Globus pallidus (tissue), 1 donor: ENCODE measurements at places on chromosomes 12 and 14.

- DNase-seq: no peak
Measured at GRCh38 chr14:96683562-96684289, 113.5 kb upstream of the VRK1 start.

GRCh38 chr14:97731800-97732199 lies 934.6 kb downstream of the VRK1 start:
- DNase-seq: no peak

- peak; percentile 41 for DNase-seq
Measured at GRCh38 chr14:76844223-76844622, 18.0 kb downstream of the LRRC74A start.

- DNase-seq: peak; percentile 84
Measured at GRCh38 chr12:120361506-120362208, 7.3 kb downstream of the MSI1 start.

GRCh38 chr12:49121047-49121696 lies 10.0 kb downstream of the TUBA1B start:
- DNase-seq: peak; percentile 76

- no peak for DNase-seq
Measured at GRCh38 chr14:104243200-104243599, 104.8 kb downstream of the KIF26A start.

DNA sequence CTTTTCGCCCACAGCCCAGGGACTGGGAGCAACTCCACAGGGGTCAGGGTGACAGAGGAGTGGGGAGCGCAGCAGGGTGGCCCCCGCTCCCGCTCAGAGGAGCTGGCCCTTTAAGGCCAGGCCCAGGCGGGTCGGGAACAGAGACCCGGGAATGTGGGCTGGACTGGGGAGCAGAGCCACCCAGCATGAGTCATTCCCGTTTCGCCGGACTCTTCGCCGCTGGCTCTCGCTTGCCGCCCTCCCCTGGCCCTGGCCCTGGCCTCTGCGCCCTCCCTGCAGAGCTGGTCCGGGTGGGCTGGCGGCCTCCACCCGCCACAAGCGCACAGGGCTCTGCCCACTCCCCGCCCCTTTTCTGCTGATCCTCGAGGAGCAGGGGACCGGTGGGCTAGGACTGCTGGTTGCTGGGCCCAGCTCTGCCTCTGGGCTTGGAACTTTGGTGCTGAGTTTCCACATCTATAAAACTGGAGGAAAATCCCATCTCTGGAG lies 92.8 kb downstream of the NINJ2 start:
- DNase-seq: no peak

DNA sequence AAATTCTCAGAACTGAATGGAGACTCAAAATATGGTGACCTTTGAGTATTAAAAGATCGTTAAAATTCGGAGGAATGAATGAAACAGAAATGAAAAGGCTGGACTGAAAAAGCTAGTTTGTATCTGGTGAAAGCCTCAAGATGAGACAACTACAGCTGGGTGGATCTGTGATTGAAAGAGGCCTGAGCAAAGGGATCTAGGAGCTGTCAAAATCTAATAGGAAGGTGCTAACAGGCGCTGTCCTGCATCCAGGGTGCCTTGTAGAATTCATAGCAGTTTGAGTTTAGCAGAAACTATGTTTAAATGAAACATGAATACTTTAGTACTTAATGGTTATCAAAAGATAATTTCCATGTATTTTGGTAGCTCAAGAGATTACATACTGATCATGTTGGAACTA lies 2.3 kb downstream of the YY1 start:
- DNase-seq: peak; percentile 26

DNA sequence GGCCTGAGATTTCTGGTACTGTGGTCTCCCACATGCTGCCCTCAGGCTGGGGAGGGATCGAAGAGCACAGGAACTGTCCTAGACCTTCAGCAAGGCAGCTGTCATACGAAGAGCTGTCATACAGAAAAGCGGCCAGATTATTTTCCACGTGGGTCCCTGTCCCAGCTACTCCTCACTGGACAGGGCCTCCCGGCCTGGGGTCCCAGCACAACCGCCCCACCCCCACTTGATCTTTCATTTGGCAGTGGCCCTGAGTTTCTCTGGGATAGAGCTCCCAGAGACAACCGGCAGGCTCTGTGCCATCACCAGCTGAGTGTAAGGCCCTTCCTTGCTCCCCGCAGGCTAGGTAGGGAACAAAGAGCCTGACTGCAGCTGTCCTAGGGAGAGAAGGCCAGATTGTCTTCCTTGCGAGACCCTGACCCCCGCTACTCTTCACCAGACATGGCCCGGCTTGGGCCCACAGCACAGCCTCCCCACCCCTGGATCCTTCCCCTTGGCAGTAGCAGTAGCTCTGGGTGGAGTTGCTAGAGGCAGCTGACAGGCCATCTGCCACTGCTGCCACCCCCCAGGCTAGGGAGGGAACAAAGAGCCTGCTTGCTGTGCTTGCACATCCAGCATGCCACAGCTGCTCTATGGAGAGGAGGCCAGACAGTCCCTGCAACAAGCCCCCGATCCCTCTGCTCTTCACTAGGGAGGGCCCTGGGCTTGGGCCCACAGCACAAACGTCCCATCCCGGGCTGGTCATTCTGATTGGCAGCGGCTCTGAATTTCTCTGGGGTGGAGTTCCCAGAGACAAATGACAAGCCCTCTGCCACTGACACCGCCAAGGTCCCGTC lies 3.1 kb upstream of the OR4N2 start:
- DNase-seq: peak; percentile 96

GRCh38 chr14:60622917-60623257 lies 26.4 kb downstream of the SIX1 start:
- DNase-seq: no peak

GRCh38 chr12:96225044-96225855 lies 31.1 kb downstream of the ELK3 start:
- DNase-seq: no peak

- no peak for DNase-seq
Measured at GRCh38 chr14:54671537-54671936, 104.6 kb downstream of the SAMD4A start.

DNA sequence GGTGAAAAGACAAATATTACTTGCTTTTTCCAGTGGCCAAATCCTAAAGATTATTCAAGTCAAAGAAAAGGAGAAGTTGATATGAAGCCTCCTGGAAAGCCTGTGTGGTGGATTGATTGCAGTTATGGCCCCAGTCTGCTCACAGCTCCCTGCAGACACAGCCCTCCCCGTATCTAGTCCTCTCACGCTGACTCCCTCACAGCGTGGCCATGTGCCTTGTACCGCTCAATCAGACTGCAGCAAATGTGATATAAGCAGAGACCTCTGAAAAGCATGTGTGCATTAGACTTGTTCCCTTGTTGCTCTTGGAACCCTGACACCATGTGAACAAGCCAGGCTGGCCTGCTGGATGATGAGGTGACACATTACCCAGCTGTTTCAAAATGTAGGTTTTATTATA lies 398.0 kb upstream of the GARIN6 start:
- DNase-seq: no peak

GRCh38 chr14:37144729-37145363 lies 27.6 kb downstream of the SLC25A21 start:
- DNase-seq: no peak

DNA sequence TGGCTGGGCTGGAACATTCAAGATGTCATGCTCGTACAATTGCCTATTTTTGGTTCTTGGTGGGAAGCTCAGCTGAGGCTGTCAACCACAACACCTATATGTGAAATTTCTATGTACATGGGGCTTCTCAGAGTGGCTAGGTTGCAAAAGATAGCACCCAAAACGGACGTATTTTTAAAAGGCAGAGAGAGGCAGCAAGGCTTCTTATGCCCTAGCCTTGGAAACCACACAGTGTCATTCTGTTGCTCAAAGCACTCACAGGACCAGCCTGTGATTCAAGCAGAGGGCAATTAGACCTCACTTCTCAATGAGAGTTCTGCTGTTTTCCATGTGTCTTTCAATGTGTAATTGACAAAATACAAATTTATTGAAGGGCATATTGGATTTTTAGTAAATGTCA lies 134.0 kb downstream of the GXYLT1 start:
- DNase-seq: no peak

GRCh38 chr14:32256576-32256975 lies 53.5 kb upstream of the RNU6-8 start:
- DNase-seq: no peak

GRCh38 chr12:45279931-45280830 lies 64.3 kb downstream of the ANO6 start:
- DNase-seq: no peak

DNA sequence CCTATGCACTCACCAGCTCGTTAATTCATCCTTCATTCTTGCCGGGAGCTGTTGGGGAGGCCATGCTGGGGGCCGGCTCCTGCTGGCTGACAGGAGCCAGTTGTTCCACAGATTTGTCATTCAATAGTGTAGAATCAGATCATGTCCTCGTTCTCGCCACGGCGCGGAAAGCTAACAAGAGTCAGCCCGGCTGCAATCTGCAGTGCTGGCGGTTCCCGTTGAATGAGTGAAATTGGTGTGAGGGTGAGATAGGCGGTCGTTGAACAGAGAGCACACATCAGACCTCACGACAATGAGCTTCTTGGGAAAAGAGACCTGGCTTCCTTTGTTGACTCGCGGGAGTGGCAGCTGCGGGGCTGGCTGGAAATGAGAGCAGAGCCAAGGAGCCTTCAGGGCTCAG lies 57.5 kb downstream of the KIF26A start:
- no peak for DNase-seq
